ENCODE measurements at places on chromosomes 3 and 15. TPM values are rescaled to one million over a fixed set of nuclear protein-coding genes. Genes with fewer than 3 reads are reported as not detected.

Gene CX3CR1
- 6.1 TPM for total RNA-seq

GRCh38 chr3:95813244-95813643 lies 1001.1 kb upstream of the EPHA6 start:
- DNase-seq, result no peak
- H3K4me3 ChIP-seq, result no peak overlapping the region
- H3K36me3 ChIP-seq, result no peaks in the 10 kb centered on the region
- H3K4me1 ChIP-seq, result no peaks in the 10 kb centered on the region

DNA sequence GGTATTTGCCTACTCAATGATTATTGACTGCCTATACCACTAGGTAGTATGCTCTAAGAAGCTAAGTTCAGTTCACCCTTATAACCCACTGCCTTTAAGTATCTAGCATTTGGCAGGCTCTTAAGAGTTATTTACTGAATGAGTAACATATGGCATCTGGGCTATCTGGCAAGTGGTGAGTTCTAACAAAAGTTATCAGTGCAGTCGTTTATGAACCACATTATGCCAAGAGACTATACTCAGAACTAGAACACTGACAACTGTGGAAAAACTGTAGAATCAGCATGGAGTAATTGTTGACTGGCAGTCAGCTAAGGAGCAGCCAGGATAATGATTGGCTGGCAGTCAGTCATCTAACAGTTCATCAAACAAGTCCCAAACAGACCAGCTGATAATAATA lies 25.8 kb downstream of the RAF1 start:
- peaks cover 10% of the 10 kb centered on the region for H3K4me1 ChIP-seq
- peaks cover 4% of the 10 kb centered on the region for H3K36me3 ChIP-seq
- no peaks in the 10 kb centered on the region for H3K27me3 ChIP-seq
- no peak for DNase-seq
- H3K27ac ChIP-seq, result no peak overlapping the region

DNA sequence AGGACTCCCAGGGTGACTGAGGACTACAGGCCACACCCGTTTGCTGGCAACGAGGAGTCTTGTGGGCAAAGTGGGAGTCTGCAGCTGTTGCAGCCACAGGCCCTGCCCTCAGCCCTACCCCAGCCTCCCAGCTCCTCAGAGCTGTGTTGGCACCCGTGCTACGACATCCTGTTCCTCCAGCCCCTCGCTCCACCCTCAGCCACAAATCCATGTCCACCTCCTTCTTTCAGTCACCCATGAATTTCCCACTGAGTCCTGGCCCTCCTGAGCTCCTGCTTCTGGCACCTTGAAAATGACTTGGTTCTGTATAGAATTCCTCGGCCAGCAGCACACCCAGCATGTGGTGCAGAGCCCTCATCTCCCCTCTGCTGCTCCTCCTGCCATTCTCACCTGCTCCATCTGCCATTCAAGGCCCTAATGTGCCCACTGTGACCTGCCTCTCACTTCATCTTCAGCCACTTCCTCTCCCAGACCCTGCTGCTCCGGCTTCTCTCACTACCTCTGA lies 20.9 kb upstream of the VILL start:
- H3K4me3 ChIP-seq, result no peak overlapping the region
- H3K36me3 ChIP-seq, result no peaks in the 10 kb centered on the region
- H3K4me1 ChIP-seq, result no peaks in the 10 kb centered on the region
- DNase-seq, result no peak
- H3K27ac ChIP-seq, result no peak overlapping the region

Gene SH3GL3
- not detected for total RNA-seq

- no peaks in the 10 kb centered on the region for H3K27me3 ChIP-seq
- no peaks in the 10 kb centered on the region for H3K4me1 ChIP-seq
- DNase-seq, result no peak
- no peak overlapping the region for H3K27ac ChIP-seq
- H3K4me3 ChIP-seq, result no peak overlapping the region
- H3K36me3 ChIP-seq, result no peaks in the 10 kb centered on the region
These were observed 36.9 kb upstream of the CMSS1 start for GRCh38 chr3:99780749-99781148.

GRCh38 chr3:51539291-51539941 lies 897 bp downstream of the RAD54L2 start:
- peak overlapping the region; percentile 78 for H3K27ac ChIP-seq
- peak; percentile 21 for DNase-seq
- peak overlapping the region; percentile 80 for H3K4me3 ChIP-seq
- no peaks in the 10 kb centered on the region for H3K36me3 ChIP-seq
